Stimulated activated CD8-positive, alpha-beta memory T cell treated with anti-CD3 and anti-CD28 coated beads, Interleukin-4, amount 100 ng/mL, for 1 hour (primary cell): ENCODE measurements at places on chromosomes 7 and 10.

DNA sequence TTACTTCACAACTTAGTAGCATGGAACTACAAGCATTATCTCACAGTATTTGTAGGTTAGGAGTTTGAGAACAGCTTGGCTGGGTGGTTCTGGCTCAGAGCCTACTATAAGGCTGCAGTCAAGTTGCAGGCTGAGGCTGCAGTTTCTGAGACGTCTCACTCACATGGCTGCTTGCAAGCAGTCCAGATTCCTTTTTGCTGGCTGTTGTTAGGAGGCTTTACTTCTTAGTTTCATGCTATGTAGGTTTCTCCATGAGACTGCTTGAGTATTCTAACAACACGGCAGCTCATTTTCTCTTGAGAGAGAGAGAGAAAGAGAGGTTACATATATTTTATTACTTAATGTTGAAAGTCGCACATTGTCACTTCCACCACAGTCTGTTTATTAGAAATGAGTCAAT lies 1073.9 kb downstream of the NXPH1 start:
- no peak for DNase-seq

DNA sequence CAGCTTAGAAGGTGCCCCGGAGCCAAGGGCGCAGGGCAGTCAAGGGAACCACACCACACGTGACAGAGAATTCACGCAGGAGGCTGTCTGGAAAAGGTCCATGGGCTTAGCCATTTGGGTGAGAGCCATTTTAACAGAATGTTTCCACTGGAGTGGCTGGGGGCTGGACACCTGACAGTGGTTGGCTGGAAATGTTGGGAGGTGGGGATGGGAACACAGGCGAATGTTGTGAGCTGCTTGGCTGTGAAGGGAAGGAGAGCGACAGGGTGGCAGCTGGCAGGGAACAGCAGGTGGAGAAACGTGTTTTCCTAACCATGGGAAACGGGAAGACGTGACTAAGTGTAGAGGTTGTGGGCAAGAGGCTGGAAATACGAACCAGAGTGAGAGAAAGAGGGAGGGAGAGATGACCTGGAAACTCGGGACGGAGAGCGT lies 100.5 kb upstream of the ZNF32 start:
- DNase-seq, result no peak

DNA sequence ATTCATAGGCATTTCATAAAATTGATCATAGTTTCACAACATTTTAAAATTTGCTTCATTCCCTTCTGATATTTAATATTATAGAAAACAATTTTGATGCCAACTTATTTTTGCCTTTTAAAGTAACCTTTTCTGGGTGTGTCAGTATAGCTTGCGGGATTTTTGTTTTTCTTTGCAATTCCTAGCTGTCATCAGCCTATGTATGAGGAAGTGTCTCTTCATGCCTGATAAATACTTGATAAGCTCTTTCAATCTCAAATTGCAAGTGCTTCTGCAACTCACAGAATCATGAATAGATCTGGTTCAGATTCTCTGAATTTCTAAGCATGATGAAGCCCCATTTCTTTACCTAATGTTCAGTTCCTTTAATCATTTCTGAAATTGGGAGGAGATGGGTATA lies 28.0 kb upstream of the ARHGAP21 start:
- DNase-seq, result no peak

- no peak for DNase-seq
Observed at GRCh38 chr10:36126076-36126475, 484.0 kb upstream of the FZD8 start.

GRCh38 chr10:5574642-5575131 lies 49.9 kb downstream of the CALML3 start:
- no peak for DNase-seq
